ENCODE measurements at places on chromosomes 5 and 9.

- no peak for DNase-seq
Measured at GRCh38 chr5:172373680-172374079, 80.6 kb downstream of the SH3PXD2B start.

DNA sequence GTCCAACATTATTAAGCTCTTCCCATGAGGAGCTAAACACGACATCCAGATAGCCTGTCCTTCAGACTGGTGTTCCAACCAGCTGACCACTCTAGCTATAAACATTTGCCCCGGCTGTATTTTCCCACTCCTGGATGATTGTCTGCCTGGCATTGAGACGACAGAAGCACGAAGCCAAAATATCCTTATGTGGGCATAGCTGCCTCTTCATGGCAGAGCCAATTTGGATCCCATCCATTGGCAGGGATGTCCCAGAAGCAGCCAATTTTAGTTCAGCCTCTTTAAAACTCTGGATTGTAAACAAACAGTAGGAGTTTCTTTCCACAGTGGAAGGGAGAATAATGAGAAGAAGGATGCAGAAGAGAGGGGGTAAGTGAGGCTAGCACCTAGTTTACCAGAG, 507.6 kb downstream of the CETN3 start:
- no peak for DNase-seq

DNA sequence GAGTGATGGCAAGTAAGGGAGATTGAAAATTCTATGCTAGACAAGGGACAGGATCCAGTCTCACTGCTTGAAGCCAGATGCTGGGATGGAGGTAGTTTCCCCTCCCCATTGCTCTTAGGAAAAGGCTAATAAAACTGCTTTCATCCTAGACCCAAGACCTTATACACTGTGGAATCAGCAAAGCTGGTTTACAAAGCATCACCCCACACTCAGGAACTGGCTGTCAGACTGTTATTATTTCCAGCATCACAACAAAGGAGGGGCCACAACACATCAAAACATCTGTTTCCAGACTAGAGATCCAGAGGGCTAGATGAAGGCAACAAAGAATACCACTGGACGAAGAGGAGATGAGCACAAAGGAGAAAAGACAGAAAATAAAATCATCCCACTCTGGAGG, 364.6 kb upstream of the PTGER4 start:
- no peak for DNase-seq

- DNase-seq, result no peak
Measured at GRCh38 chr9:133886563-133887501, 105.3 kb downstream of the VAV2 start.

DNA sequence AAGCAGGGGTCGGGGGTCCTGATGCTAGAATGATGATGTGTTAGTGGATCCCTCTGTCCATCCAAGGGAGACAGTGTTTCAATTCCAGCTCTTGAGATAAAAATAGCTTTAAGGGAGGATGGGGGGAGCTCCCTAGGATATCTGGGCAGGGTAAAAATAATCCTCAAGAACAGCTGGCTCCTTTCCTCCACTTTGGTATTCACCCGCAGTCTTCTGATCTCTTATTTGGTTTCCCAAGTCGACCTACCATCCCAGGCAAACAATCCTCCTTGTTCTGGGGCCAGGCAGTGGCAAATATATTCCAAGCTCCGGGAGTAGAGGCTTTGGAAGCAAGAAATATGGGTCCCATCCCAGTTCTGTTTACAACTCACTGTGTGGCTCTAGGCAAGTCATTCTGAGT, 14.5 kb upstream of the COL27A1 start:
- no peak for DNase-seq

DNA sequence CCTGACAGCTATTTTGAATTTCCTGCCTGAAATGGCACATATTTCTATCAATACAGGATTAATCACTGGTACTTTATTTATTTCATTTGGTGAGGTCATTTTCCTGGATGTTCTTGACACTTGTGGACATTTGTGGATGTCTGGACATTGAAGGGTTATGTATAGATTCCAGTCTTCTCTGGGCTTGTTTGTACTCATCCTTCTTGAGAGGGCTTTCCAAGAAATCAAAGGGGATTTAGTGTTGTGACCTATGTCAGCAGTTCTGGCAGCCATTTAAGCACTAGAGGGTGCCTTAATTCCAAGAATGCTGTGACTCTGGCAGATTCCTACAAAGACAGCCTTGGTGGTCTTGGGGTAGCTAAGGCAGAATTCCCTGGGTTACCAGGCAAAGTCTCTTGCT, 259.7 kb downstream of the CSNK1G3 start:
- DNase-seq, result no peak

- DNase-seq, result no peak
Measured at GRCh38 chr9:33029231-33029786, 4.2 kb downstream of the DNAJA1 start.

GRCh38 chr5:151427258-151427657, 20.1 kb upstream of the SLC36A1 start:
- DNase-seq, result no peak

- DNase-seq, result no peak
Measured at GRCh38 chr9:119559056-119559455, 189.8 kb upstream of the BRINP1 start.

DNA sequence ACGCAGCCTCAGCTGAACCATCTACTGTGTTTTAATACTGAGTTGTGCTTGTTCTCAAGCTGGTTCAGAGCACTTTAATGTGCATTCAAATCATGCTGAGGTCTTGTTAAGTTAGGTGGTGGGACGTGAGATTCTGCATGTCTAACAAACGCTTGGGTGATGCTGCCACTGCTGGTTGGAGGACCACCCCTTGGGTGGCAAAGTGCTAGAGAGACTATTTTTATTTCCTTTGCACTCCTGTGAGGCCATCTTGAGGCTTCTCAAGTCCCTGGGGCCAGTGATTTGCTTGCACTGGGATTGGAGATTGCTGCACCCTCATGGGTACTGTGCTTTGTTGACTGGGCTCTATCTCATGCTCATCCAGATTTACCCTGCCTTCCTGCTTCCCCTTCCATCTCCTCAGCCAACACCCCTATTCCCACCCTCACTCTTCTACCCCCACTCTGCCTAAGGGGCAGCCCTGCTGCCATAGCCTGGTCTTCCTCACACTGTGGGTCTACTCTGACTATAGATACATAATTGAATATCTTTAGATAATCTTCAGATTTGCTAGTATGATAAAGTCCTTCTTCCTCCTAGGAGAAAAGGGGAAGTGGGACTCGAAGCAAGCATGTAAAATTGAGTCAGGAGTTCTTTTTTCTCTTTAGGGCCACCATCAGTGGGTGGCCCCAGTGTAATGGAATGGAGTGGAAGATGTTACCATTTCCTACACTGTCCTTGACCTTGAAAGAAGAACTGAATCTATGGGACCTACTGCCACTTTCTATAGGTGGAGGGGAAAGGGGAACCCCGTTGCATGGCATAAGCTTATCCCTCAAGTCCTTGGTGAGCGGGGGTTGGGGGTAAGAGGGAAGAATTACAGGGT, 45.1 kb upstream of the SUB1 start:
- DNase-seq, result no peak

- no peak for DNase-seq
Measured at GRCh38 chr9:33468215-33468730, 5.5 kb downstream of the NOL6 start.

DNA sequence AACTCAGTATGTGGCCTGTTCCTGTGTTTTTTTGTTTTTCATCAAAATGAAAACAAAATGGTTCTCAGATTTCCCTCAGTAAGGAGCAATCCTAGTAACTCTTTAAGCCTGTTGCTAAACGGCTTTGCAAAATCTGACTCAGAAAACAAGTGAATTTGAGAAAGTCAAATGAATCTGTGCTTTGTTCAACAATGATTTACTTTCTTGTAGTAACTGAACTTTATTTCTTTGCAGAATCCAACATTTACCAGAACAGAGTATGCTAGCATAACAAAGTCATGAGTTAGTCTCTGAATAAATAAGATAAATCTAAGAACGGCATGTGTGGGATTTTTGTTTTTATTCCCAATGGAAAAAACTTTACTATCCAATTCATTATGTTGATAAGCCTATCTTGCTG, 93.8 kb downstream of the OXCT1 start:
- no peak for DNase-seq

- no peak for DNase-seq
Measured at GRCh38 chr9:29439961-29440360, 1866.7 kb upstream of the C9orf72 start.

GRCh38 chr9:34179213-34180136, 632 bp downstream of the UBAP1 start:
- DNase-seq, result no peak

DNA sequence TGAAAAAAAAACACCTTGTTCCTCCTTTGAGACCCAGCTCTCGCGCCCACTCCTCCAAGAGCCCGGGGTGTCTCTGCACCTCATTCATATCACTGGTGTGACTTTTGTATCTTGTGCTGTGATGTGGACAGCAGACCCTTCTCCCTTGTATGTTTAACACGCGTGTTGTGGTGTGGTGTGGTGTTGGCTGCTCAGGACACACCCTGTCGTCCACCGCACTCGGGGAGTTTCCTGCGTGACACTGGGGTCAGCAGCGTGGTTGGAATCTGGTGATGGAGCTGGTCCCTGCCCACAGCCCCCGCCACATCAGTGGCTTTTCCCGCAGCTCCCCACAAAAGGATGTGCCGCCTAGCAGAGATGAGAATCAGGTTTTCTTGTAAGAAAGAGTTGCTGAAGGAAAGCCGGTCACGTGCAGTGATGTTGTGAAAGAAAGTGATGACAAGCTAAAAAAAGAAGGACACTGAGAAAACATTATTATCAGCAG, 61.5 kb downstream of the TENT4A start:
- DNase-seq, result no peak

DNA sequence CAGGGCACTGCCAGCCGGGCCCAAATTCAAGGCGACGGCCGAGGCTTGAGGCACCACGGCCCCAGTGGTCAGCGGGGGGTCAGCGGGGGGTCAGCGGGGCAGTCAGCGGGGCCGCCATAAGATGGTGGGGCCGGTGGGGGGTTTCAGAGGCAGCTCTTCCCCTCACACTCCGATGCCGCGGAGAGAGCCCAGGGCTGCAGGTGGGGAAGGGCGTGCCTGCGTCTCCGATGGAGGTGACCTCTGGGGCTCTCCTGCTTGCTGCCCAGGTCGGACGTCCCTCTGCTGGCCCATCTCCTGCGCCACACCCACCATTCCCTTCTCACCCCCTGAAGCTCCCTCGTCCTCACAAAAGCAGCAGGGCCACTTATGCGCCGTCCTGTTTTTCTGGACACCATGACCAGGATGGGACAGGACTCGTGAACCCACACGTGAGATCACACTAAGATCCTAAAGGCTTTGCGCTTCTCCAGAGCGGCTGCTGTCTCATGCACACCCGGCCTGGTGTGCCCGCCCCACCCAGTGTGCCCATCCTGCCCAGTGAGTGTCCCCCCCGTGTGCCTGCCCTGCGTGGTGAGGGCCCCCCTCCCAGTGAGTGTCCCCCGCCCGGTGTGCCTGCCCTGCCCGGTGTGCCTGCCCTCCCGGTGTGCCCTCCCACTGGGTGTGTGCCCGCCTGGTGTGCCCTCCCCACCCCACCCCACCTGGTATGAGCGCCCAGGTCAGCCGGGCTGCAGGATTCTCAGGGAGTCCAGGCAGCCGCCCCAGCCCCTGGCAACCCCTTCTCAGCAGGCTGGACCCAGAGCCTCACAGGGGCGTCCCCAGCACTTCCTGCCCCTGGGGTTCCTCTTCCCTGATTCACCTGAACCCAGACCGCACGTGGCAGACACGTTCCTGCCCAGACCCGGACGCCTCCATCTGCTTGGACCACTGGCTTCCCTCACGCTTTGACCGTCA, 48.7 kb upstream of the NKD2 start:
- DNase-seq, result no peak

GRCh38 chr5:13246053-13246452, 698.4 kb downstream of the DNAH5 start:
- DNase-seq, result no peak

GRCh38 chr5:151492729-151493128, 45.3 kb downstream of the SLC36A1 start:
- DNase-seq, result no peak

- DNase-seq, result no peak
Measured at GRCh38 chr5:54234304-54234933, 76.0 kb downstream of the ARL15 start.

DNA sequence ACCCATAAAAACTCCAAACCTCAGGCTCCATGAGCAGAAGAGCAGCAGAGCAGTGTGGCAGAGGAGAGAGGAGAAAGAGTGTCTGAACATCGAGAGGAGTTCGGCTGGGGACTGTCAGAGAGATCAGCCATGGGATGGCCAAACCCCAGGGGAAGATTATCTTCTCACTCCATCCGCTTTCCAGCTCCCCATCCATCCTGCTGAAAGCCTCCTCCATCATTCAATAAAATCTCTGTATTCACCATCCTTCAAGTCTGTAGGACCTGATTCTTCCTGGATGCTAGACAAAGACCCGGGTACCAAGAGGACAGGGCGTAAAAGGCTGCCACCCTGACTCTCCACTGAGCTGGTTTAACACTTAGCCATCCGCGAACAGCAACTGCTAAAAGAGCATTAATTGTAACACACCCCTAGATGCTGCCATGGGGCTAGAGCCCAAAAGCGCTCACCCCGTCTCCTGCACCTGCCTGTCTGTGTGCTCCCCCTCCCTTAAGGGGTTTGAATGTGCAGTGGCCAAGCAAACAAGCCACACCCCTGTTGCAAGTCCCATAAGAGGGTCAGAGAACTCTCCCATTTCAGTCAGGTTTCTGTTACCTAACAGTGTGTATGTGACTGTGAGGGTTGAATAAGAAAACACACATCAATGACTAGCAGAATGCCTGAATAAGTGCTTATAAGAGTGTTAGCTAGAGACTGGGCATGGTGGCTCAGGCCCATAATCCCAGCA, 13.9 kb upstream of the SELENOP start:
- DNase-seq, result no peak

DNA sequence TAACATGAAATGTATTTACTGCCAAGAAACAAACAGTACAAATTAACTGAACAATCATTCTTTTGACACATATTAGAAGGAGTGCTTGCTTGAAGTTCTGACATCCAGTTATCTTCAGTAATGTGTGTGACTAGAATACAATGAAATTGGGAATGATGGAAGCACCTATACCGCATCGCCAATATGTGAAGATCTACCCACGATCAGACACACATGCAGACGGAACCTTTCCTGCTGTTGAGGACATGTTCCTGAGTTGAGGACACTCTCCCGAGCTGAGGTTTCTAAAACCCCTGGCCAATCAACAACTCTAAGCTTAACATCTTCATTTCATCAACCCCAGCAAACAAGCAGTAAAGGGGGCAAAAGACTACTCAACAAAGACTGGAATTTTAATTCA, at the start of gene OR13C3:
TSS of gene OR13C3 (minus strand) at position 101 of the 400 bp plus-strand sequence. CDS start 133 bp downstream, outside the sequence.
- DNase-seq, result no peak

DNA sequence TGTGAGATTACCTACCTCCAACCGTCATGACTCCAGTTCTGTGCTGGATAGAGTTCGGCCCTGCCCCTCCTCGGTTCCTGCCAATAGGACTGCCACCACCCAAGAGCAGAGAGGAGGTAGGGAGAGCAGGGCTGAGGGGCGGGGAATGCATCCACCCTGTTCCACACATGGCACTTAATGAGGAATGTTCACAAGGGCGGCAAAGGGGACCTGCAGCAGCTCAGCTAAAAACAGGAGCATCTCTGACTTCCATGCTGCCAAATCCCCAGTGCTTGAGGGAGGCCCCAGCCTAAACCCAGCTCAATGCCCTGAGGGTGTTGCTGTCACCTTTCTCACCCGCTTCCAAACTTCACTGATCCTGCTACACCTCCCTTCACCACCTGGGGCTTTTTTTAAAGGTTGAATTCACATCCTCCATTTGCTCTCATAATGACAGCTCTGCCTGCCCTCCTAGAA, 7.8 kb upstream of the DELE1 start:
- DNase-seq, result no peak

GRCh38 chr5:112210430-112211005, 208.6 kb downstream of the EPB41L4A start:
- no peak for DNase-seq

All from activated T-cell treated with anti-CD3 and anti-CD28 coated beads for 1 hour (primary cell).